ENCODE measurements at places on chromosomes 5 and 9. TPM values are rescaled to one million over a fixed set of nuclear protein-coding genes. Genes with fewer than 3 reads are reported as not detected.

TMC1 gene
- total RNA-seq: 0.49 TPM

SPATA31C1 gene
- 0.04 TPM for total RNA-seq

PCDHA12 gene
- 0.09 TPM for total RNA-seq

C5 gene
- total RNA-seq: 9.3 TPM

SLC34A3 gene
- 0.04 TPM for total RNA-seq
